T-helper 9 cell (primary cell): ENCODE measurements at places on chromosomes 3 and 15.

GRCh38 chr15:39075311-39075710, 505.6 kb upstream of the THBS1 start:
- no peak for DNase-seq

DNA sequence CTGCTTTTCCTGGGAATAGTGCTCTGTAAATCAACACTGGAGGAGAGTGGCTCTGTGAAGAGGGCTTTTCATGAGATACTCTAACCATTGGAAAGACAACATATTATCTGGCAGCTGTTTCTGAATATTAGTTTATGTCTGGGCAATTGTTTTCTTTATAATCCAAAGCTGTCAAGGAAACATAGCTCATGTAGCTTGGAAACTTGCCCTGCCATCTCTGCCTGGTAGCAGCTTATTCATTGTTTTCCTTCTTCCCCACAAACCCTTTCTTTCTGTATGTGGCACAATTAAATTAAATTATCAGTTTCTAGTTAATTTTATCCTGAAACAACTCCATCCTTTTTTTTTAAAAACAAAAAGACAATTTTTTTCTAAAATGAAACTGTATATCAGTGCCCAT, 160.0 kb downstream of the EDEM1 start:
- no peak for DNase-seq

DNA sequence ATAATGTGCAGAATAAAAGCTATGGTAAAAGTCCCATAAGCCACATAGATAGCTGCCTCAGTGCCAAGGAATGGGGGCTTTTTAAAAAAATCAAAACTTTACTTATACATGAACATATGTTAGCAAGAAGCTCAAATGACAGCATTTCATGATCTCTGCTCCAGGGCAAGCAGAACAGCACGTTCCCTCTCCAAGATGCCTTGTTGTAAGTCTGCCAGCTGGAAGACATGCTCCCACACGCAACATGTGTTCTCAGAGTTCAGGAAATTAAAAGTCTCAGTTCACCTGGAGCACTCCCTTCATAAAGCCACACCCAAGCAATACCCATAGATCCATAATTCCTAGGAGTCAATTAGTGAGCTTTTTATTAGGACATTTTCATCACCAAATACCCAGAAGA, 52.2 kb downstream of the ABI3BP start:
- no peak for DNase-seq

- DNase-seq = no peak
Observed at GRCh38 chr3:194686414-194686815, 732 bp downstream of the FAM43A start.

DNA sequence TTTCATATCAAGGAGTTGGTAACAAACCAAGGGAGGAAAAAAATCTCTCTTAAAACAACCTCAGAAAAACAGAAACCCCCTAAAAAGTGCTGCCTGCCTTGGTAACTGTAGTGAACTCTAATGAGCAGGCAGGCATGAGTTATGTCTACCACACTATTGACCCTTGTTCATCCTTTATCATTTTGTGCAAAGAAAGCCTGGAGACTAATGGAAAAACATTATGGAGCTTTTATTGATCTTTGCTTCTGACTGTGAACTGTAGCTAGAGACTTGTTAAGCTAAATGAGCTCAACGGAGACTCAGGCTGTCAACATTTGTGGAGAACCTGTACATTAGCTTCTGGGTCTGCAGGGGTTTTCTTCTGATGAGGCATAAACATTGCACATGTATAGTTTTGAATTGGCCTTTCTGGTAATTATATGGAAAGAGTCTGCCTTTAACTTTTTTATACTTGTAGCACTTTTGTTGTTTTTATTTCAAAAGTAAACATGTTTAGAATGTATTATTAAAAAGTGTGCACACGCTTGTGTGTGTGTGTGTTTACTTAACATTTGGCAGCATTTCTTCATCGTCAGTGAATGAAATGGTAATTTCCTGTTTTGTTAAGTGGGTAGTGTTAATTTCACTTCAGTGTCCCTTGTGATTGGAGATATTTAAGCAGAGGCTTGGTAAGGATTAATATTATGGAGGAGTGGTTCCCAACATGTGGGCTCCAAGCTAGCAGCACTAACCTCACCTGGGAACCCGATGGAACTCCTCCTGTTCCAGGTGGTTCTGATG, 15.9 kb upstream of the SPTSSB start:
- DNase-seq = no peak

GRCh38 chr15:40287968-40288367, 5.1 kb upstream of the ANKRD63 start:
- DNase-seq = no peak

DNA sequence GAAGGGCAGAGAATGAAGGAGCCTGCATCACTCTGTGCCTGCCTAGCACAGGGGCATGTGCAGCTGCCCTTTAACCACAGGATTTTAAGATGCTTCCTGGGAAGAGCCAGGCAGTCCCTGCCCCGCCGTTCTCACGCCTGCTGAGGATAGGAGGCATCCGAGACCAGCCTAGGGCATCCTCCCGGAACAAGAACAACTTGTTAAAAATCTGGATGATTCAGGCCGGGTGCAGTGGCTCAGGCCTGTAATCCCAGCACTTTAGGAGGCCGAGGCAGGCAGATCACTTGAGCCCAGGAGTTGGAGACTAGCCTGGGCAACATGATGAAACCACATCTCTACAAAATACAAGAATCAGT, 15.2 kb downstream of the NRROS start:
- DNase-seq = no peak

GRCh38 chr3:180974286-180974685, 15.2 kb downstream of the DNAJC19 start:
- no peak for DNase-seq

GRCh38 chr3:150495563-150496168, 50.6 kb downstream of the SERP1 start:
- DNase-seq = no peak

- no peak for DNase-seq
Observed at GRCh38 chr3:146969356-146969755, 364.2 kb upstream of the PLSCR5 start.

DNA sequence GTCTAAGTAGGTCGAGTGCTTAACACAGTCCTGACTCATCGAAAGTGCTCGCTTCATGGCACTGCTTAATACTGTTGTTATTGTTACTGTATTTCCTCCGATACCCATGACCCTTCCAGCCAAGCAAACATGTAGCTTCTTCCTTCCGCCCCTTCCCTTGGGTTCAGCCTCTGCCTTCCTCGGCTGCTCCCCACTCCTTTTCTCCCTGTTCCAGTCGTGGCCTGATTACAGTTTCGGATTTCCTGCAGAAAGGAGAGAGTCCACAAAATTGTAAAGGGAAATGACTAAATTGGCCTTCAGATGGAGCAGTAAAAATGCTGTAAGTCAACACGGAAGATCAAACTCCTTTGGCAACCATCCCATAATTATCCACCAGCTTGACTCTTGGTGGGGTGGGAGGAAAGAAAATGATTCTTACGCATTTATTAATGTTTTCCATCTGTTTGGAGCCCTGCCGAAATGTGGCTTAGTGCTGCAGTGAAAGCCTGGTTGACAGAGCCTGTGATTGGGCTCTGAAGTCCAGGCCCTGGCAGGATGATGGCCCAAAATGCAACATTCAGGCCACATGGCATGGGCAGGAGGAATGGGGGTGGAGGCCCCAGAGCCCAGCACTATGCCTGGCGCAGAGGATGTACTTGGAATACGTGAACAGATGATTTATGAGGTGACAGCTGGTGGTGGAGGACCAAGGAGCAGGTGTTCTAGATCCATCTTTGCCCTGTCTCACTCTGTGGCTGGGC, 37.6 kb downstream of the FAM3D start:
- no peak for DNase-seq

DNA sequence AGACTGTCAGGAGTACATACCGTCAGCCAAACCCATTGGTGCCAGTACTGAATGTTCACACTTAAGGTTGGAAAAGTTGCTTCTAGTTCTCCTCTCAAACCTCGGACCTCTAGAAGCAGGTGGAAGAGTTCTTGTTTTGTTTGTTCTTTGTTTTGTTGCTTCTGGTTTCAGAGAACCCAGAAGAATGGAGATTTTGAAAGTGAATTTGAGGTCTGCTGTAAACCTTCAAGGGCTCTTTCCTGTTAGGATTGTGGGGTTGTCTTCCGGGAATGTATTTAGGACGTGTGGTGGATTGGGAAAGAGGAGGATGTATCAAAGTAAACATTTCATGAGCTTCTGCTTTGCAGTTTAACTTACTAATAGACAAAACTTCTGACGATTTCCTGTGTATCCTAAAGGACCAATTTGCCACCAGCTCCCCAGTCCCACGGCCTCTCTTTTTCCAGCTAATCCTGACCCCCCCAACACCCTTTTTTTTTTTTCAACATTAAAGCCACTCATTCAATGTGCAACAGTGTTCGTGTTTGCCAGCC, 50.3 kb downstream of the FILIP1L start:
- DNase-seq = no peak

- no peak for DNase-seq
Observed at GRCh38 chr15:43208052-43209002, 12.5 kb downstream of the EPB42 start.

DNA sequence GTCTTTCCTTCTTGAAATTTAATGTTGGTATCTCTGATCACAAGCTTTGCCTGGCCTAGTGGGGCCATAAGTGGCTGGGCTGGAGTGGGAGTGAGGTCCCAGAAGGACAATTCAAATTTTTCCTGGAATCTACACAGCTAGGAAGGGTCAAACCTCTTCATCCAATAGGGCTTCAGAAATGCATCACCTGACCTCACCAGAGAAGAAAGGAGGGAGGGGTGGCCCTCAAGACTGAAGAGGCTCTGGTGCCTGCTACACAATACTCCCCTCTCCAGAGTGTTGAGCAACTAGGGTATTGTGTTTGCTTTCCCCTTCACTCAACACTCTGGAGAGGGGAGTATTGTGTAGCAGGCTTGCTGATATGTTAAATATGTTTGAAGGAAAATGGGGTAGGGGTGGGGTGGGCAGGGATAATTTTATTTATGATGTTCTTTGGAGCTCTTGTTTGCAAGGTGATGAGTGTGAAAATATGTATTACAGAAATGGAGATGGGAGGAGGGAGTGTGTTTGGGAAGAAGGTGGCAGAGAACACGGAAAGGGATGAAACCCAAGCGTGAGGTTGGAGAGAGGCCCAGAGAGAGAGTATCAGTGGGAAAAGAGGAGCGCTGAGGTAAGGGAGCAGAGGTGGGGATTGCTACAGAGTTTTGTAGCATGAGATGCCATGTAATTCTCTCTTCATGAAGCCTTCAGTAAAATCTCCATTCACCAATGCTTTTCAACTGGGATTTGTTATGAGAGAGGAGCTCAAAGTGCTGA, 5.7 kb upstream of the KLHL24 start:
- no peak for DNase-seq

GRCh38 chr3:76370749-76371520, 585.6 kb upstream of the ZNF717 start:
- no peak for DNase-seq

- no peak for DNase-seq
Observed at GRCh38 chr3:138344754-138345153, 3.6 kb upstream of the MRAS start.

DNA sequence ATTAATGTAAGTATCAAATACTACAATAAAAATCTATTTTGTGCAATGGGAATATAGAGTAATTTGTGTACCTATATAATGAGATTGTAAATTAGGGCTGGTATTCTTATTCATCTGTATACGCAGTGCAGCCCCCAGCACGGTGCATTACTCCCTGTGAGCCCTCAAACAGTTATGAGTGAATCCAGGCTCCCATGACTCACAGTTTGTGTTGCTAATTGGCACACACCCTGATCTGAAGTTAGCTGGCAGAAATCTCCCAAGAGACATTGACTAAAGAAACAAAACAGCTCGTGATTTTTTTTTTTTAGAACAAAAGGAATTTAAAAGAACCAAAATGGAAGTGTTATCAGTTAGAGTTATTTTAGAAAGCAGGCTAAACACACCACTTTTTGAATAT, 15.7 kb downstream of the GK5 start:
- DNase-seq = no peak

- DNase-seq = no peak
Observed at GRCh38 chr15:59410391-59410896, 27.5 kb upstream of the FAM81A start.

GRCh38 chr15:59689626-59690236, 611 bp upstream of the BNIP2 start:
- DNase-seq = peak; percentile 54

DNA sequence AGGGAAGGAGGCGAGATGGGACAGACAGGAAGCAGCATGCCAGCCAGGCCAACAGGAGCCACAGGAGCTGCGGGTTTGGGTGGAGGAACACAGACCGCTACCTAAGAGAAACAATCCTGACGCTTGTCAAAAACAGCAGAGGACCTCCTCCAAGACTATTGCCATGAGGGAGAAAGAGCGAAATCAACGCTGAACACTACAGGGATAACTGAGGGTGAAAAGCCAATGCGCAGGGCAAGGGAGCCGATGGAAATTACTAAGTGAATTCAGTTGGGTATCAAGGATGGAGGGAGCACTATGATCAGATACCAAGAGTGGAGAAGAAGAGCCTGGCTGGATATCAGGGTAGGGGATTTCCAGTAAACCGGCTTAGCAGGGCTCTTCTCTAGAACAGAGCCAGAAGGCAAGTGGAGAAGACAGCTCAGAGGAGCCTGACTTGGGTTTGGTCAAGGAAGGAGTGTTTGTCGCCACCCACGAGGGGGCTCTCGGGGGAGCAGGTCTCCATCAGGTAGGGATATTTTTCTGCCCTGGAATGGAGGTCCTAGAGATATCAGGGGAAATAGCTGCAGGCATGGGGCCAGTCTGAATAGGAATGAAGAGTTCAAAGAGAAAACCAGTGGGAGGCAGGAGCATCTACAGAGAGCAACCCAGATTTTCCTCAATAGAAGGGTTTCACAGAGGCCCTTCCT, 48.4 kb downstream of the SLC41A3 start:
- DNase-seq = no peak

GRCh38 chr3:56969851-56970250, 90.6 kb upstream of the SPATA12 start:
- no peak for DNase-seq

- DNase-seq = no peak
Observed at GRCh38 chr3:154598166-154598565, 168.2 kb upstream of the GPR149 start.

GRCh38 chr3:158333736-158334135, 223.8 kb downstream of the RSRC1 start:
- DNase-seq = no peak
